ENCODE measurements at places on chromosomes 3 and 15.

DNA sequence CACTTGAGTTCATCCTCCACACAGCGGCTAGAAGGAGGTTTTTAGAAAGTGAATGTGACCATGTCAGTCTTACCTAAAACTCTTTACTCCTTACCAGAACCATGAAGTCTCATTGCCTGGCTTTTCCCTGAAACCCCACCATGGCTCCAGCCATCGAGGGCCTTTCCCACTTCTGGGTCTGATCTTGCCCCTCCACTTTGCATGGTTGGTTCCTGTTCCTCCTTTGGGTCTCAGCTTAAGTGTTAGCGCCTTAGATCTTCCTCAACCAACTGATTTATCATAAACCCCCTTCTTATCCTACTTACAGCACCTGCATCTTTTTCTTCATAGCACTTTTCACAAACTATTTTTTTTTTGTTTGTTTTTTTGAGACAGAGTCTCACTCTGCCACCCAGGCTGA is 45.9 kb upstream of the ULK4 start:
- no peak for DNase-seq

GRCh38 chr15:37072181-37072580 is 28.2 kb downstream of the MEIS2 start:
- no peak for DNase-seq

GRCh38 chr3:185084901-185085300 is 68.0 kb downstream of the C3orf70 start:
- no peak for DNase-seq

GRCh38 chr3:71028184-71028583 is 555.3 kb downstream of the FOXP1 start:
- DNase-seq, result no peak

- no peak for DNase-seq
Measured at GRCh38 chr15:48281674-48282073, 49.6 kb upstream of the DUT start.
